ENCODE measurements at places on chromosomes 11 and 22.

- DNase-seq = no peak
These were observed 23.5 kb upstream of the L3MBTL2 start for GRCh38 chr22:41181349-41182241.

- peak; percentile 86 for DNase-seq
These were observed 4.2 kb downstream of the SPI1 start for GRCh38 chr11:47373876-47374719.

GRCh38 chr11:122229481-122230384 is 113.7 kb upstream of the BLID start:
- no peak for DNase-seq

DNA sequence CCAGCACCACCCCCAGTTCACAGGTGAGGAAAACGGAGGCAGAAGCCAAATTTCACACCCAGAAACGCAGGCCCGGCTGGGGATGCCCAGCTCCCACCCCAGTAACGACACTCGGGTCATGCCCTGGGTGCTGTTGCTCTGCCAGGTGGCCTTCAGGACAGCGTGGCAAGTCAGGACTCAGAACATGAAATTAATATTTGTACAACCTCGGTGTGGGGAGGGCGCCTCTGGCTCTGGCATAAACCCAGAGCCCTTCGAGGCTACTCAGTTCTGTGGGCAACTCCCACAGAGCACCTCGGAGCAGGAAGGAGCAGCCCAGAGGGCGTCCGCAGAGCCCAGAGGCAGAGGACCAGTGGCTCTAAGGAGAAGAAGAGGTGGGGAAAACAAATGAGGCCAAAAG is 71.6 kb downstream of the CELSR1 start:
- no peak for DNase-seq

DNA sequence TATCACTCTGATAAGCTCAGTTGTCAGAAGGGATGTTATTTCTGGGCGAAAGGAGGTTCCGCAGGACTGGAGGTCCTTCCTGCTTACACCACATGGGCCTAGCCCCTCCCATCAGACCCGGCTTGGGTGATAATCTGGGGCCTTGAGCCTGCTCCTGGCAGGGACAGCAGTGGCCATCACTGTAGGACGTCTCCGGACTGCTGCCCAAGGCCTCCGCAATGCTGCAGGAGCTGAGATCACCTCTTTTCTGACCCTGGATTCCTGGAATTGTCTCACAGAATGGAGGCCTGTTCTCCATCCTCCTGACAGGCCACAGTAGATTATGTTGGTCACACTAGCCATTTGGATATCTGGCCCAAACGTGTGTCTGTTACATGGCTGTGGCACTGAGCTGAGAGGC is 9.2 kb upstream of the BIK start:
- peak; percentile 68 for DNase-seq

GRCh38 chr11:126601136-126601535 is 245.7 kb downstream of the ST3GAL4 start:
- DNase-seq = no peak

GRCh38 chr11:132531921-132532320 is 1000.4 kb downstream of the OPCML start:
- DNase-seq = no peak

GRCh38 chr11:22666688-22667439 is 453 bp downstream of the GAS2 start:
- DNase-seq = no peak

- peak; percentile 95 for DNase-seq
These were observed 10.1 kb downstream of the C11orf91 start for GRCh38 chr11:33690290-33691065.

DNA sequence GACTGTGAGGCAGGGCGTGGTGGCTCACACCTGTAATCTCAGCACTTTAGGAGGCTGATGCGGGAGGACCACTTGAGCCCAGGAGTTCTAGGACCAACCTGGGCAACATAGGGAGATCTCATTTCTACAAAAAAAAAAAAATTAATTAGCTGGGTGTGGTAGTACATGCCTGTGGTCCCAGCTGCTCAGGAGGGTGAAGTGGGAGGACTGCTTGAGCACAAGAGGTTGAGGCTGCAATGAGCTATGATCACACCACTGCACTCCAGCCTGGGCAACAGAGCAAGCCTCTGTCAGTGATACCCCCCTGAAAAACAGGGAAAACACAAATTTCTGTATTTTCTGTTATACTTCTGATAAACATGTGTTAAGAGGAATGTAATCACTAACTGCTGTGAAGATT is 57.8 kb upstream of the ARHGAP32 start:
- DNase-seq = no peak

DNA sequence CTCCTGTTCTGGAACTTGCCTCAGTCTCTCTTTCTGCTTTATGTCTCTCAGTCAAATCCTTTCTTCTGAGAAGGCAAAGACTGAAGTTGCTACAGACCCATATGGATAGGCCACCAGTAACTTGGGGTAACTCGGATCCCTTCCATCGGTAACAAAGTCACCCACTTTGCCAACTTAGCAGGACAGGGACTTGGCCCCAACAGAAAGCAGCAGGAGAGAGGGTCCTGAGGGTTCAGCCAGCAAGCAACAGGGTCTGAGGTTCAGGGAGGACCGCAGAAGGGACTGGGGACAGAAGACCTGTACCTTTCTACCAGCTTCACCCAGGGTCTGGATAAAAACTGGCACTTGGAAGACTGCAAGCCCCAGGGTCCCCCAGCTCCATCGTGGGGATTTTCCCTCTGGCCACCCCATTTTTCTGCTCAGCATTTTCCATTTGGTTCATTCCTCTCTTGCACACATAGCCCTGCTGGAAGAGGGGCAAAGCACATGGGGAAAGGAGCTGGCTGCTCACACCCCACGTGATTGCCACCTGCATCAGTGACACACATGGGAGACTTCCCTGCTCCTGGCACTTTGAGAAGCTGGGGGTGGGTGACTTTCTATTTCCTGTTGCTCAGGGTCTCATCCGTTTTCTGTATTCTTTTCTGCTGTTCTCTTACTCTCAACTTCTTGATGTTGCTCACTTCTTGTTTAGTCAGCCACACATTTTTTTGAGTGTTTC is 34.6 kb upstream of the GNAZ start:
- DNase-seq = no peak

DNA sequence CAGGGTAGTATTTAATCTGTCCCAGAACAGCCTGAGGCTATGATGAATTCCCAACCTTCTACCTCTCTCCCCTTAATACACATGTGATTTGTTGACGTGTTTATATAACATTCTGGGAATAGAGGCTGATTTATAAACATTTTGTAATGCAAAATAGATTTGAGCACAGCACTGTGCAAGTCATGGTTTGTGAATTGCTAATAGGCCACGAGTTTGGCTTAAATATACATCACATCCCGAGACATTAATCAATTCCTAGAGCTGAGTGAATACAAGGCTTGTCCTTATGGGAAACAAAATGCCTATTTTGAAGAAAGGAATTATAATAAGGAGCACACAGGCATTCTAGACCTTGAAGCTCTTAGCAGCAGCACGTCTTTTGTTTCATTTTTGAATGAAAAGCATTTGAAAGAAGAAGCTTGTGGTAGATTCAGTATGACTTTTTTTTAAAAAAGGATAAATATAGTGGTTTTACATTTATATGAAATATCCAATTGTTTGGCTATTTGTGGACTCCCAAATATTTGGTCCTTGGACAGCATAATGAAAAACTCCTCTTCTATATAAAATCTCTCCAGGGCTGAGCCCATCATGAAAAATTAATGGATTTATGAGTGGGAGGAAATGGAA is 116.4 kb downstream of the SLC17A6 start:
- no peak for DNase-seq

- DNase-seq = no peak
These were observed 104.3 kb downstream of the RPL27A start for GRCh38 chr11:8786933-8787332.

DNA sequence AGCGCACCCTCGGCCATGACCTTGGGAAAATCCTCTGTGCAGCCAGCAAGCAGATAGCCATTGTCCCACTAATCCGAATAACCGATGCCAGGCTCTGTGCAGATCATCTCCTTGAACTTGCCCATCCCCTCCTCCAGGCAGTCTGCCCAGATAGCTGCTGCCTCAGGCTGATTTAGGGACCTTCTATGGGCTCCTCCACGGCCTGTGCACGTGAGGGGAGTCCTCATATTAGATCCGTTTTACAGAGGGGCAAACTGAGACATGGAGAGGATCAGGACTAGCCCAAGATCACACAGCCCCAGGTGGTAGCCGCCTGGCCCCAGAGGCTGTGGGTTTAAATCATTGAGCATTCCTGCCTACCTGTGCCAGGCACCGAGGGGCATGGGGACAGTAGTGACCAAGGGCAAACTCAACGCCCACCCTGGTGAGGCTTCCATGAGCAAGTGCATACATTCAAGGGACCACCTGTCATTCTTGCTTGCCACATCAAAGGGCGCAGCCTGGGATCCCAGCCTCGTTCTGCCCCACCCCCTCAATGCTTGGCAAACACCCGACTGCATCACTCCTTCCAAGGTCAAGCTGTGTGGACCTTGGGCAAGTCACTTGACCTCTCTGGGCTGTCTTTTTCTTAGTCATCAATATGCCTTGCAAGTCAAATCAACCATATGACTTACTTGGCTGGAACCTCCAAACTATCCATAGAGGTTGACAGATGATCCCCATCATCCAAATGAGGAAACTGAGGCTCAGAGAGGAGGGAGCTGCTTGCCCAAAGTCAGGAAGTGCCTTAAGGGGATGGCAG is 131.6 kb downstream of the MN1 start:
- no peak for DNase-seq

DNA sequence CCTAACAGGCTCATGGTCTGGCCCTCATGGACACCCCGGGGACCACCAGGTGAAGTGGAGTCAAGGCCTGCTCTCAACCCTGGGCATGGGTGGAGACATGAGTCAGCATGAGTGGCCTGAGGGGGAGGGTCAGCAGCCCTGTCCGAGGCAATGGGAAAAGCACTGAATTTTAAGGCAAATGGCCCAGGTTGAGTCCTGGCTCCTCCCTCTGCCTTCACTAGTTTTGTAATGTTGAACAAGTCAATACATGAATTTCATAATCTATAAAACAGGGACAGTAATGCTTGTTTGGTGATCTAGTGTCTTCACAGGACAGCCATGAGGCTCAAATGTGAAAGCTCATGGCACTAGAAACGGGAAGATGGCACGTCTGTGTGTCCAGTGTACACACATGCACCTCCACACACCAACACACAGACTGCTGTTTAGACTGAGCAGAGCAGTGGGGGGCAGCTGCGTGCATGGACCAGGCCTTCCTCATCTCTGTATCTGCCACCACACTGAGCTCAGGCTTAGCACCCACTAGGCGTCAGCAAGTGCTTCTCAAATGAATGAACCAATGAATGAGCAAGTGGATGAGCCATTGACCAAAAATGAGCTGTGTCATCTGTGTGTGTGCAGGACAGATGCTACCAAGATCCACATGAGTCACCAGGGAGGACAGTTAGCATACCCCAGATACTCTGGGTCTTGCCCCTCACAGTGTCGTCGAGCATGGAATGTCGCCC is 63.4 kb downstream of the NRXN2 start:
- DNase-seq = no peak

DNA sequence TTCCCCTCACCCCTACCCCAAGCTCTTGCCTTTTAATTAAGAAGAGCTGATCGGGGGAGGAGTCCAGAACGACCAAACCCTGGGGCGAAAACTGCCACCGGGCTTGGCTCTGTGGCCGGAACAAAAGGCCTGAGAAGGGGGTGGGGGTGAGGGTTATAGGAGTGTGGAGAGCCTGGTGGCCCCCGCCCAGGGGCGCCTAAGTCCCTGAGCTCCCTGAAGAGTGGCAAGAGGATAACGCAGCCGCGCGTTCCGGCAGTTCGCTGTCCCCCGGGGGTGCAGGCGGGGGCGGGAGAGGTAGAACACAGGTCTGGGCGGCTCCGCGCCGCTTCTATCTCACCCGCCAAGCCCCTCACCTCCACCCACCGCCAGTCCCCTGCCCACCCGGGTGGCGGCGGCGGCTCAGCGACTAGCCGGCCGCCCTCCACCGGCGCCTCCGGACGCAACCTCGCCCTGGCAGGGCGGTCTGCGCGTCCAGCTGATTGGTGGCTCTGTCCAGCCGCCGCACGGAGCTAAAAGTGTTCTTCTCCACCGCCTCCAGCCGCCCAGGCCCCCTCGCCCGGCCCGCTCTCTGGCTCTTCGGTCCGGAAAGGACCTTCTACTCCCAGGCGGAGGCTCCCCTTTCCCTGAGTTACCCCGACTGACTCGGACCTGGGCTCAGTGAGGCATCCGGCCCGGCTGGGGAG is 18.7 kb upstream of the BDNF start:
- DNase-seq = no peak

- DNase-seq = no peak
These were observed 22.5 kb upstream of the SMIM35 start for GRCh38 chr11:118109231-118109630.

DNA sequence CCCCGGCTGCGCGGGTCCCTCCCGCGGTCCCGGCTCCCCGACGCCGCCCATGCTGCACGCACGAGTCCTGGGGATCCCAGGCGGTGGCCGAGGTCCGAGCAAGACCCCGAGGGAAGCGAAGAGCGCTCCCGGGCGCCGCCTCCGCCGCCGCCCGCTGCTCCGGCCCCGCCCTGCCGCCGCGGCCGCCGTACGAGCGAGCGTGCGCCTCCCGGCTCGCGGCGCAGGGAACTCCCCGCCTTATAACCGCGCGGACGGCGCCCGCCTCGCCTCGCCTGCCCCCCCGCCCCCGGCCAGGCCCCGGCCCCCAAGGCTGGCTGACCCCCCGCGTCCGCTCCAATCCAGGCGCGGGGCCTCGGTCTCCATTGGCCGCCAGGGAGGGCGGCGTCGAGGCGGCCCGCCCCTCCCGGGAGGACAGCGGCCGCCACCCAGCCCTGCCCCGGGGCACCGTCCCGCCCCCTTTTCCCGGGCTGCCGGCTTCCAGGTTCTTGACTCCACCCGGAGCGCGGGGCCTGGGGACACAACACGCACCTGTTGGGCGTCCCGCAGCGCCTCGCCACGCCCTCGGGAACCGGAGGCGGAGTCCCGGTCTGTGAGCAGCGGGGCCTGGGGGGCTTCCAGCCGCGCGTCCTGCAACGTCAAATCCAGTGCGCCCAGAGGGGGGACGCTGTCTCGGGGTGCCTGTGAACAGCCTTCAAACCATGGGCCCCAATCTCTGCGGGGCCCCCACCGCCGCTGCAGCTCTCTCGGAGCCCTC is at the start of gene FADS3:
FADS3 (minus strand) TSS at position 215 of the 754 bp plus-strand sequence; CDS start at position 51, 164 bp downstream.
- peak; percentile 92 for DNase-seq

All from right atrium auricular region (tissue), 2 donors.